ENCODE measurements at places on chromosomes 11 and 22.

- no peak for DNase-seq
Observed at GRCh38 chr11:69954756-69955155, 123.4 kb upstream of the ANO1 start.

GRCh38 chr11:27085605-27086004 lies 45.0 kb downstream of the BBOX1 start:
- DNase-seq = no peak

GRCh38 chr11:108536783-108537182 lies 38.6 kb upstream of the POGLUT3 start:
- no peak for DNase-seq

GRCh38 chr11:114846416-114846791 lies 168.1 kb downstream of the NXPE2 start:
- DNase-seq = no peak

DNA sequence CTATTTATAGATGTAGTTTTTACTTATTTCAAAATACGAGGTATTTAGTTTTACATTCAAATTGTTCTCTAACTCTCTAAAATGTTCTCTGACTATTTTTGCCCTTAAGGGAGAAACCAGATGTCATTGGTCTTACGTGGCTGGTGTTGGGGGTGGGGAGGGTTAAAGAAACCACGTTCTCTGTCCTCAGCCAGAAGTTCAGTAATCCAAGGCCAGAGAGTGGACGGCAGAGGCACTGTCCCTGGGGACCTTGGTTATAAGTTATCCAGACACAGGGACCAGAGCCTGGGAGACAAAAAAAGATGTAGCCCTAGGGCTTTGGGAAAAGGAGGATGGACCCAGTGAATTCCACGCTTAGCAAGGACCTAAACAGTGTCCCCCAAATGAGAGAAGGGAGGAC lies 706 bp upstream of the OR51E1 start:
- no peak for DNase-seq

- no peak for DNase-seq
Observed at GRCh38 chr22:49236541-49237075, 591.1 kb downstream of the BRD1 start.

- DNase-seq = no peak
Observed at GRCh38 chr11:33674035-33674814, 26.4 kb downstream of the C11orf91 start.

- no peak for DNase-seq
Observed at GRCh38 chr11:91871048-91871447, 353.6 kb upstream of the FAT3 start.

GRCh38 chr22:29811377-29811776 lies 26.7 kb downstream of the ASCC2 start:
- no peak for DNase-seq

- DNase-seq = no peak
Observed at GRCh38 chr11:110295531-110296225, 736 bp downstream of the RDX start.

GRCh38 chr11:123443851-123444623 lies 14.0 kb downstream of the GRAMD1B start:
- DNase-seq = no peak

GRCh38 chr11:122803306-122803705 lies 35.0 kb upstream of the CRTAM start:
- DNase-seq = no peak

DNA sequence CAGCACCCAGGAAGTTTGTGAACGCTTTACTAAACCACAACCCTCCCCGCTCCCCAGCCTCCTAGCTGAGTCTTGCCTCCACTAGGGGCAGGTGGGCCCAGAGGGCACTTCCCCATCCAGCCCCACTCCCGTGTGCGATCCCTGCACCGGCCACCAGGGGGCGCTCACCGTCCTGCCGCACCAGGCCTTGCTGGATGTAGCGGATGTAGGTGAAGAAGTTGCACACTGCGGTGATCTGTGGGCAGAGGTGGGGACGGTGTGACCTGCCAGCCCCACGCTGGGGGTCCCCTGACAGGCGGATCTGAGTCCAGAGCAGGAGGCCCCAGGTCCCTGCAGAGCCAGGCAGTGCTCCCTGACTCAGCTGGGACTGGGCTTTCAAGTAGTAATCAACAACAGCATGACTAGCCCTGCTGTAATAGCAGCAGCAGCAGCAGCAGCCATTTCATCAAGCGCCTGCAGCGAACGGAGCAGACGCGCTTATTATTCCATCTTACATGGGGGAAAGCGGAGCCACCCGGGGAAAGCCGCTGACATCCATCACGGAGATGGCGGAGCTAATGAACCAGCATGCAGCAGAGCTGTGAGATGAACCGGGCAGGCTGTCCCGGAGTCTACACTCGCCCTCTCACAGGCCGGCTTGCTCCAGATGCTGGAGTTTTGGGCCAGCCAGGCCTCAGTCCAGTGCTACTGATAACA lies 7.9 kb upstream of the FADS3 start:
- peak; percentile 87 for DNase-seq

- DNase-seq = no peak
Observed at GRCh38 chr11:65862191-65862735, 2.0 kb downstream of the MUS81 start.

DNA sequence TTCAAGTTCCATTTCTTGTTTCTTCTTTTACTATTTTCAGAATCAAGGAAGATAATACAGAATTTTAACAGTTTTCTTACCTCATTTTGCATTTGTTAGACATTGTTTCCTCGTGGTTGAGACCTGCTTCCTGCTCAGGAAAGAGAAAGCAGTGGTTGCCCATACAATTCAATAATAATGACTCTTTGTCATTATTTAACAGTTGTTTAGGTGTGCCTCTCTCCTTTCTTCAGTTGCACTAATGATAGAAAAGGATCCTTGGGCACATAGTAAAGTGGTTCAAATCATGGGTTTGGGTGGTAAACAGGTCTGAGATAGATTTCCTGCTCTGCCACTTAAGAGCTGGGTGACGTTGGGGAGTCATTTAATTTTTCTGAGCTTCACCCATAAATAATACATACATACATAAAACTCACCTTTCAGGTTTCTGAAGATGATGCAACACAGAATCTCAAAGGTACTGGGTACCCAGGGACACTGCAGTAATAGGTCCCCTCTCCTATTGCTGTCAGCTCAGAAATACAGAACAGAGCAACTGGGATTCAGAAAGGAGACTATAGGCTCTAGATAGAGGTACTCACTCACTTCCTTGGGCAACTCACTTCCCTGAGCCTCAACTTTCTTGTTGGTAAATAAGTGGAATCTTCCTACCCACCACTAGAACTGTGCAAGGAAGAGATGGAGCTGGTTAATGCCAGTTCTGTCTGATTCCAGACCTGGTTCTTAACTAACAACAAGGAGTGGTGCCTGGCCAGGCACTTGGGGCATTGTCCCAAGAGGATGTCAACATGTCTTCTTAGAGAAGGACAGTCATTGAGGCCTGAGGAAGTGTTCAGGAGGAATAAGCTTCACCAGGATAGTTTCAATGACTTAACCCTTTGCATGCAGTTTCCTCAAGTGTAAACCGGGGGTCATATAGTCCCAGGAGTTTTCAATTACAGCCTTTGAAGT lies 34.9 kb downstream of the CD44 start:
- no peak for DNase-seq

DNA sequence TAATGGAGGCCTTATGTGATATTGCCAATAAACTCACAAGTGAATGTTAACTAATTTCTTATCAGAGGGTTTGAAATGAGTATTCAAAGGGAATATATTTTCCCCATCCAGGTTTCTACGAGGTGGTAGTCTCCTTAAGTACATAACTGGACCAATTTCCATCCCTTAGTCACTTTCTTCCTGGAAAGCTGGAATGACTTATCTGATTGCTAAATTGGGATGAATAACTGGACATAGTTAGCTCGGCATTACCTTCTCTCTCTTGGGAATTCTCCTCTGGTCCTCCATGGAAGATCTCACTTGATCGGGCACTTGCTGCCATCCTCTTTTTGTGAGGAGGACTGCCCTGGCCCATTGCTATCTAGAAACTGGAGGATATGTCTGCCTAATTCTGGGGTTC lies 109.1 kb downstream of the TRPC6 start:
- no peak for DNase-seq

- no peak for DNase-seq
Observed at GRCh38 chr11:79159657-79160450, 281.0 kb downstream of the TENM4 start.

GRCh38 chr22:35740616-35741015 lies 22.9 kb downstream of the APOL5 start:
- no peak for DNase-seq

- DNase-seq = no peak
Observed at GRCh38 chr11:20759541-20759940, 90.2 kb downstream of the NELL1 start.

DNA sequence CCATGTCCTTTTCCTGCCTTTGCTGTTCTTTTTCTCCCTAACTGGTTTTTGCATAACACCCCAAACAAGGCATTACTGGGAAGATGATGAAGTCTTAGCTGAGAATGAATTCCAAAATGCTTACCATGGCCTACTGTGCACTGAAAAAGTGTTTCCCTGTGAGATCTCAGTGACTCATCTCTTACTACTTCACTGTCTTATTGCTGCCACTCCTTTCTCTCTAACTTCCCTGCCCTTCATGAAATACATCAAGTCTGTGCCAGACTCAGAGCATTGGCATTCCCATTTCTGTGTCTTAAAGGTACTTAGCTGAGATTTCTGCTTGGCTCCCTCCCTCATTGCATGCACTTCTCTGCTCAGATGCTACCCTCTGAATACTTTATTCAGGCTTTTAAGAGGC lies 49.1 kb upstream of the MUC15 start:
- DNase-seq = no peak

DNA sequence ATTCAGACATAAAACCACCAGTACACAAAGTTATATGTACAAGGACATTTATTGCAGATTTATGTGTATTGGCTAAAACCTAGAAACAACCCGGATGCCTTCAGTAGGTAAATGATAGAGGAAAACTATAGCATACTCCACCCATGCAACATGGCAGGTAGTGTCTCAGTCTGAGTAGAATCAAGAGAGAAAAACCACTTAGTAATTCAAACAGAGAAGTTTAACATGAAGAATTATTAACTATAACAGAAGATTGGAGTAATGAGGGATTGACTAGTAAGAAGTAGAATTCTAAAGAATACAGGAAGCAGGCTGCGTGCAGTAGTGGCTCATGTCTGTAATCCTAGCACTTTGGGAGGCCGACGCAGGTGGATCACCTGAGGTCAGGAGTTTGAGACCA lies 16.2 kb upstream of the SPTY2D1 start:
- no peak for DNase-seq

GRCh38 chr11:18981897-18982296 lies 42.7 kb upstream of the MRGPRX1 start:
- DNase-seq = no peak

- DNase-seq = no peak
Observed at GRCh38 chr11:45473341-45473895, 187.3 kb upstream of the SYT13 start.

- no peak for DNase-seq
Observed at GRCh38 chr11:32894149-32894827, 1.7 kb downstream of the QSER1 start.

- DNase-seq = no peak
Observed at GRCh38 chr11:131281316-131281715, 89.1 kb upstream of the NTM start.

DNA sequence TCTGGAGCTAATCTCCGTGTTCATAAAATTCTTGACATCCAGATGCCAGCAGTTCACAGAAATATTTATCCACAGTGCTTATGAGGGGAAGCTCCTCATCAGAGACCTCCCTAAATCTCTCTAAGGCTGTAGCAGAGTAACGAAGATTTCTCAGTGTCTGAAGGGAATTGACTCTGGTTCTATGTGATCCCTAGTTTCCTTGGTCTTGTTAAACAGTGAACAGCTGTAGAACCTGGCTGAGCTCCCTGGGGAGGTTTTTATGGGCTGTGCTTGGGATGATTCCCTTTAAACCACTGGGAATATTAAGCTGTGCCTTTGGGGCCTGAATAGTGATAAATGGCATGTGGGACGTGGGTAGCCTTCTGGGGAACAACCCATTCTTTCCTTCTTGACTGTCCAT lies 43.7 kb upstream of the ARHGAP20 start:
- no peak for DNase-seq

GRCh38 chr11:36364551-36365325 lies 68.7 kb downstream of the PRR5L start:
- no peak for DNase-seq

DNA sequence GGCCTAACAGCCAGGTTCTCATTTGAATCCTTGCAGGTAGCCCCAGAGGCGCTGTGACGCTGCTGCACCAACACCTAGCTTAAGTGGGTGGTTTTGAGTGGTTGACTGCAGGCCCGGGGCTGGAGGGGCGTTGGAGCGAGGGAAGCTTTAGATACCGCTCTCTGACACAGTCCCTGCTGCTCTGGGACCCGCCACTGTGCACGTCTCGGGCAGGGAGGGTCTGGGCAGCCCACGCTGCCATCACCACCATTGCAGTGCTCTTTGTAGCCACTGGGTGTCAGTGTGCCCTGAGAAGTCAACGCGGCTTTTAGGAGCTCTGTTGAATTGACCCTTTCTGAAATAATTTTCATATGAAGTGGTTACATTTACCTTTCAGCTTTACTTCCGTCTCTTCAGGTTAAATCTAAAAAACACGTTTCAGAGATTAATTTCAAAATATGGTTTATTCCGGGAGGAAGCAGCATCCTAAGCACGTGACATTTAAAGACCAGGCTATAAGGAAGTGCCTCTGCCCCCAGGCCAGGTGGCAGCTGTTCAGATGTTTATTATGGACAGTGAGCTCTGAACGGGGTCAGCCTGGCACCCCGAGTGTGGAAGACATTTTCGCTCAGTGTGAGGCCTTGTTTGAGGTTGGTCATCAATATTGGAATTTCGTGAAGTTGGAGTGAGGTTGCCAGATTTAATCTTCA lies 30.9 kb upstream of the PARVB start:
- DNase-seq = peak; percentile 23

- no peak for DNase-seq
Observed at GRCh38 chr11:1482581-1483444, 3.8 kb downstream of the MOB2 start.

GRCh38 chr11:115425250-115425649 lies 79.0 kb downstream of the CADM1 start:
- no peak for DNase-seq

DNA sequence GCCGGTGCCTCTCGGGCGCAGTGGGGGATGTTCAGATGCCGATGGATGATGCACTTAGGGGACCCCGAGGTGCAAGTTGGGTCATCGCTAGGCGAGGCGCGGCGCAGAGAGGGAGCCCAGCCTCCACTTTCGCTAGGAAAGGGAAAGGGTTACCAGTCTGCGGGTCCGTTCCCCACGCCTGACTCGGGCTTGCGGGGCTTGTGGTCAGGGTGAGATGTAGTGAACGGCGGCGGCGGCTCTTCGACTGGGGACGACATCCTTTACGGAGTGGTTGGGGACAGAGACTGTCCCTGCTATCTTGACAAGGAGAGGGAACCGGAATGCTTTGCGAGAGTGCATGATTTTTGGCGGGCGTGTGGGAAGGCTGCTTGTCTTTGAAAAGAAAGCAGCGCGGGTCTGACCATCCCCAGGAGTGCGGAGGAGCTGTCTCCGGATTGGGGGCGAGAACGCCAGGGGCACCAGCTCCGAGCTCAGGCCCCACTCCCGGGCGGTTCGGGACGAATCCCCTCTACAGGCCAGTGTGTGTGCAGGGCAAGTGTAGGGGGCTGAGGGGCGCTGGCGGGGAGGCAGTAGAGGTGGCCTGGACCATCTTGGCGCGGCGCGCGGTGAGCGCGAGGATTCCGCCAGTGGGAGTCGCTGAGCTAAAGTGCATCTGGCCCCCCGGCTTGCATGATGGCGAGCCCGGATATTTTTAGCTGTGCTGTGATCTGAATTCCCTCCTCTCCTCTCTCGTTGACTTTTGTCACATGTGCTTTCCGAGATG lies 1.1 kb downstream of the FAT3 start:
- DNase-seq = no peak

All from stimulated activated CD4-positive, alpha-beta T cell treated with anti-CD3 and anti-CD28 coated beads, Interleukin-15, amount 100 ng/mL, for 1 hour (primary cell).